ENCODE measurements at places on chromosomes 5 and 9.

- no peak for DNase-seq
Observed at GRCh38 chr9:121989010-121989409, 104.1 kb downstream of the TTLL11 start.

- DNase-seq, result no peak
Observed at GRCh38 chr9:131663288-131663687, 76.6 kb downstream of the RAPGEF1 start.

GRCh38 chr5:177389241-177390169 lies 5.3 kb downstream of the SLC34A1 start:
- no peak for DNase-seq

DNA sequence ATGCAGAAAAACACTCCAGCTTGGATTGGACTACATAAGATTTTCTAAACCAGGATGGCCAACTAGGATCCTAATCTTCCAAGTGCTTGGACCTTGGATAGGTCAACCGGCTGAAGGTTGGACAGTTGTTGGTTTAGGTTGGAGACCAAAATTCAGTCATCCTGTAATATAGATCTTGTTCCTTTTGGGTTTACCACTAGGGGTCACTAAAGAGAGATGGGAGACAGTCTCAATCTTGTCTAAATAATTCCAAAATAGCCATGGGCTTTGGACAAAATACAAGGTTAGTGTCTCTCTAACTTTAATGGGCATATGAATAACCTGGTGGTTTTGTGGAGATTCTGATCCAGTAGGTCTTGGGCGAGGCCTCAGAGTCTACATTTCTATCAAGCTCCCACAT lies 148.7 kb upstream of the ERCC6L2 start:
- peak; percentile 61 for DNase-seq

DNA sequence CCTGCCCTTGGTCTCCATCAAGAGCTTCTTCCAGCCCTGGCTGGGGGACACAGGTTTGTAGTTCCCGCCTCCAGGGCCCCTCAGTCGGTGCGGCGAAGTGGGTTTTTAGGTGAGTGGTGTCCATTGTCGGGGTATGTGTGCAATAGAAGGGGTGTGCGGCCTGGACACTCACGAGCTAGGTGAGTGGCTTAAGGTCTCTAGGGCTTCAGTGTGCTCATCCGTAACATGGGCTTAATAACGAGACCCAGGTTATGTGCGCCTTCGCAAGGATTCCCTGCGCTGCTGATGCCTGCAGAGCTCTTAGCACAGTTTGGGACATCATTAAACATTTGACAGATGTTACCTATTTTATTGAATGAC lies 656 bp downstream of the CEP78 start:
- DNase-seq, result peak; percentile 39

GRCh38 chr5:55551358-55551757 lies 16.6 kb upstream of the PLPP1 start:
- no peak for DNase-seq

DNA sequence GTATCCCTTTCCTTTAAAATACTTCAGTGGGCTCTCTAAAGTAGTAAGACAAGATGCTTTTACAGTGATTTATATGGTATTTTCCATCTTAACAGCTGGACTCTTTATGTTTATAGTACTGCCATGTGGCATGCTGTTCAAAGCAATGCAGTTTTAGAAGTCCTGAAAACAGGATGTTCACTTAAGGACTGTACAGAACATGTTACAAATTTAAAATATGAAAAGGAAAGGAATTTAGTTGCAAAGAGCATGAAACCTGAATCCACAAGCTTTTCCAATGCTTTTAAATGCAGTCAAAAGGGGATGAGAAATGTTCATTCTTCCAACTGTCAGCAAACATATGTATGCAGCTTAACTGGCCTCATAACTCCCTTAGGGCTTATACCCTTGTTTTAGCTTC lies 580.2 kb downstream of the EFNA5 start:
- DNase-seq, result no peak

DNA sequence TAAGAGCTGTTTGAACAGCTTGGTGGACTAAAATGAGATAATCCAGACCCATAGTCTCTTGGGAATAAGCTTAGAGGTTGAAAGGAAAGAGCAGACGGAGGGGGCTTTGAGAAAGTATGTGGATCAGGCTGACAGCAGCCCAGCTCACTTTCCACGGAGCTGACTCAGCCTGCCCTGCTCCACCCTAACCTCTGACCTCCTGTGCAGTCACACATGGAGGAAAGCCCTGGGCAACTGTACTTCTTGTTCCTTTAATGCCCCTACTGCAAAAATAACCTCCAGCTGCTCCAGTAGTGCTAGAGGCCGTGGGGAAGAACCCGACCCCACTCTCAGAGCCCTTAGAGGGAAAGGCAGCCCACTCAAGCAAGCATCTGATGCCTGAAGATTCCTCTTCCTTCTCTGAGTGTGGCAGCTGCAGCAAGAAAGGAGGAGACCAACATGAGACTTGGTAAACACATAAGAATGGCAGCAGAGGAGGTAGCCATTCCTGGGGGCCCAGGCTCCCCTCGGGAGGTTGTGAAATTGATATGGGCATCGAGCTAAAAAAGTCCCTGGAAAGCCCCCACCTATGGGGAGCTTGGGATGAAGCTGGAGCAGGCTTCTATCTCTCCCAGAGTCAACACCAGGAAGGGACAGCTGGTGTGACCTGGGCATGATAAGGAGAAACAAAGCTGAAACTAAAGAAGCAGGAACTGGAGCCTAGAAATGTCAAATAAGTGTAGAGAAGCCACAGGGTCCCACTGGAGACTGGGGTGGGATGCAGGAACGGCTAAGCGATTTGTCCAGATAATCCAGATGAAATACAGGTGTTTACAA lies 204.3 kb downstream of the PIK3R1 start:
- no peak for DNase-seq

- DNase-seq, result no peak
Observed at GRCh38 chr9:85421641-85422040, 320.1 kb downstream of the AGTPBP1 start.

DNA sequence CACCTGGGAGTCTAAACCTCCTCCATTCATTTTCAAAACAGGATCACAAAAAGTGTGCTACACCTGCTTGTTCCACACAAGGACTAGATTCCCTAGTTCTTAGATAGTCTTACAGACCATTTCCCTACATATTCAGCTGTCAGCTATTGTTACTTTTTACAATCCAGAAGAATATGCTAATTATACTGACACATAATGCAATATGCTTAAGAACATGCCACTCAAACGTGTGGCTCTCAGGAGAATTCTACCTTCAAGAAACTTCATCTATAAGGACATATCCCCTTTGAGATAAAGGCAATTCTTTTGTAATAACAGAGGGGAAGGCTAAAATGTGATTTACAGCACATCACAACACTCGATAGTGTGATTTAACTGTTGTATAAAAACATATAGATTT lies 456.1 kb upstream of the ARRDC3 start:
- no peak for DNase-seq
